DMS79 treated with DMSO at 0.1 percent for 48 hours (cell line): ENCODE measurements at places on chromosomes 1 and 21.

- DNase-seq, result no peak
Observed at GRCh38 chr1:27095576-27095975, 59.3 kb downstream of the SLC9A1 start.

DNA sequence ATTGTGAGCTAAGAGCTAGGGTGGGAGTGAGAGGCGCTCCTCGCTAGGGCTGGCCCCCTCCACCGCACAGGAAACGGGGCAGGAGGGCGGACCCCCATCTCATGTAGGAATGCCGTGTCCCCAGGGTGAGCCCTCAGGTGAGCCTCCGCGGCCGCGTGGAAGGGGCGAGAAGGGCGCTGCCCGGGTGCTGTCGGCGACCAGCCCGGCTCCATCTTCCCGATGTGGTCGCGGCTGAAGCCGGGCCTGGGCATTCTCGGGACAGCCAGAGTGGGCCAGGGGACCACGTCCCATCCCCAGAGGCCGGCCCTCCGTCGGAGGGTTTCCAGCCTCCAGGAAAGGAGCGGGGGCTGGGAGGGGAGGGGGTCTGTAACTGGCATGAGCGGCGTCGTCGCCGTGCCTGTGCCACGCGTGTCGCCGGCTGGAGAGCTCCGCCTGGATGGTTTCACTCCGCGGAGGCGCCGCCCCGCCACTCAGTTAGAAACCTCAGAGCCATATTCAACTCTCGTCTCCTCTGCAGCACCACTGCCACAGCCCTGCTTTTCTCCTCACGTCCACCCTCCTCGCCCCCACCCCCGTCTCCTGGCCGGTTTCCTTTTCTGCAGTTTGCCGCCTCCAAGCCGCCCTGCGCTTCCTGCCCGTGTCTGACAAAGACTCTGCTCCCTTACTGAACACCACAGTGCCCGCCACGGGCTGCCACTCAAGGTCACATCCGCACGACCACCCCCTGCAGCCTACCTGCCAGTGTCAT, at the start of gene TMEM269:
TSS of gene TMEM269 (plus strand) at position 46 of the 748 bp plus-strand sequence. CDS start 4,903 bp downstream, outside the sequence.
- no peak for DNase-seq

DNA sequence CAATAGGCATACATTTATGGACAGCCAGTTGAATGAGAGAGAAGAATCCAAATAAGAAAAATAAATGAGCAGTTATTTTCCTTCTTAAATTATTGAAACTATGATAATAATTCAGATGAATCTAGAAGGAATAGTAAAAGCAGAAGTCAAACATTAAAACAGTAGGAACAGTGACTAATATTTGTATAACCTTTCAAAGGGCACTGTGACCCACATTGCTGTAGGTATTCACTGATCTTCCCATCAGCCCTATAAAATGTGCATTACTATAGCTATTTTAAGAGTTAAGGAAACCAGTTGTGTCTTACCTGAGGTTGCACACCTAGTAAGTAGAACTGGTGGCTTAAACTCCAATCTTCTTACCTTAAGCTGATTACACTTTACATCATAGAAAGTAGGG, 102.8 kb upstream of the ARTN start:
- DNase-seq, result no peak

DNA sequence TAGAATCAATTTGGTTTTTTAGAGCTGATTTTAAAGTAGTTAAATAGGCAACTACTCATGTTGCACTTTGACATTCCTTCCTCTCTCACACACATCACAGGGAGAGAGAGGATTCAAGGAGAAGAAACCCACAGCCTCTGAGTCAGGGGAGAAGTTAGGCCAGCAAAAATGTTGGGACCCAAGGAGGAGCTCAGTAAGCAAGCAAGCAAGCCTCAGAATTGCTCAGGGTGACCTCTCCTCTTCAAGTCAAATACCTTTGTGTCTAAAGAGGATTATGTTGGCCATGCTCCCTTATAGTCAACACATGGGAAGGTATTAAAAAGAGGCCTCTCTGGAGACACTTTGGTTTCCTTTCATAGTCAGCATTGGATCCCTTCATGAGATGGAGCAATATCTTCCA, 80.5 kb upstream of the WARS2 start:
- DNase-seq, result no peak

GRCh38 chr1:81887421-81888144, 86.8 kb downstream of the ADGRL2 start:
- DNase-seq, result no peak

- DNase-seq, result no peak
Observed at GRCh38 chr1:11740258-11741192, 4.6 kb downstream of the AGTRAP start.

DNA sequence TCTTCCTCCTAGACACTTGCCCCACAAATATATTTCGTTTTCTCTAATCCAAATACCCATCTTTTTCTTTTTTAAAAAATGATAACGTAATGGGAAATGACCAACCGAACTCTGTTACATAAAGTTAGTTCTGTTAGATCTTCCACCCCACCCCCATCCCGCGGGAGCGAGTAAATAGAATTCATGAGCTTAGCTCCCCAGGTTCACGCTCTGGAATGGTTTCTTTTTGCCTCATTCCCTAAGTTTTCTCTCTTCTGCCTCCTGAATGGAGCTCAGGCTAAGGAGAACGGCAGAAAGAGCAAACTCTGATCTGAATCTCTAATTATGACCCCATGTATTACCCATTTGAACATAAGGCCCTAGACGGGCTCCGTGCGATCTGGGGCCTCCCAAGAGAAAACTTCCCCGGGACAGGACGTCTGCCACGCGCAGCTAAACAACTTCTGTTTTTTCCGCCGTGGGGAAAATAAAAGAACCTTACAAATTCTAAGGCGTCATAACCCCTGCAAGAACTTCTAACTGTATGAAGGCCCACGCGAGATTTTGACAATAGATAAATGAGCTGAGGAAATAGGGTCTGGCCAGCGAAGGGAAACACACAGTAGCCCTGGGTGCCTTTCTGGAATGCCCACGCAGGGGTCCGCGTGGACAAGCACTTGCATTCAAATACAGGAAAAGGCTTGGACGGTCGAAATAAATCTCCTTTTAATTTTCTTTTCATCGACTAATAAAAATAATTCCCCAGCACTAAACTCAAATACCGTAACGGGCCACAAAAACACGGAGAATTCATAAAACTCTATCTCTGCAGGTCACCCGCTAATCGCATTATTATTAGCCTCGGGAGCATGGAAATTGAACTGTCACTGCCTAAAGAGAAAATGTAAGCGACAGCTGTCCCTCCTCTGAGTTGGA, 2.2 kb downstream of the TBX15 start:
- no peak for DNase-seq

DNA sequence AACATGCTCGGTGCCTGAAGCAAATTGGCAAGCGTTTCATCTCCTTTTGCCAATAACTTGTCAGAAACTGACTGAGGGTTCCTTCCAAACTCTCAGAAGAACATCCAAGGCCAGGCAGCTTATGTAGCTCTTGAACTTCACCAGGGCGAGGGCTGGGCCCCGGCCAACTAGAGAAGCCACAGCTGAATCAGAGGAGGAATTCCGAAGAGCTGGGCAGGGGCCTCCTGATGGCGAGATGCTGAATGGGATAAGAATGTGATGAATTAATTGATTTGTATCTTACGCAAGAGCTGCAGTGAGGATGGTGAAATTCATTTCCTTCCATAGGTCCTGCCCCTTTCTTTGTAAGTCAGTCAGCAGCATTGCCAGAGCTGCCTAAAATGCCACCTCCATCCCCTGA, 345.8 kb downstream of the KIF26B start:
- DNase-seq, result peak; percentile 15

GRCh38 chr21:42616446-42616845, 37.0 kb upstream of the PDE9A start:
- DNase-seq, result no peak

DNA sequence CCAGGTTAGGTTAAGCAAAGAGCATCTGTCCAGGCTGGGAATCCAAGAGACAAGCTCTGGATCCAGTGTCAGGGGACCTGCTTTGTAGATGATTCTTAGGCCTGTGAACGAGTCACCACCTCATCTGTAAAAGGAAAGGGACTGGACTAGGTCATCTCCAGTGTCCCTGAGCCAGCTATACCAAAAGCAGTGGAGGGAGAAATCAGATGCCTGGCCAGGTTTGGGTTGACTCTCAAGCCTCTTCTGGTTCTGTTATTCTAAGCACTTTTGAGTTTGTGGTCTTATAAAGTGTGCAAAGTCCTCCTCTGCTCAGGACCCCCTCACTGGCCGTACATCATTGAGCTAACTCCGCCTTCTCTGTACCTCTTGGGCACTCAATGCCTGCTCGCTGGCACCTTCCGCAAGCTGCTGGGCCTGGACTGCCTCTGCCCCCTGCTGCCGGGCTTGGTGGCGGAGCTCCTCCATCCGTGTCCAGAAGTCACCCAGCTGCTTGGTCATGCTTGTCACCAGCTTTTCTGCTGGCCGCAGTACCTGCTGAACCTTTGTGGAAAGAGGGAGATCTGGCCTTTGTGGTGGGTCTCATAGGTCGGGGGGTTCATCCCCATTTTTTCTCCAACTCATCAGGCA, 33.6 kb downstream of the CAMK1G start:
- DNase-seq, result no peak

GRCh38 chr1:245645894-245646293, 491.1 kb downstream of the KIF26B start:
- no peak for DNase-seq

DNA sequence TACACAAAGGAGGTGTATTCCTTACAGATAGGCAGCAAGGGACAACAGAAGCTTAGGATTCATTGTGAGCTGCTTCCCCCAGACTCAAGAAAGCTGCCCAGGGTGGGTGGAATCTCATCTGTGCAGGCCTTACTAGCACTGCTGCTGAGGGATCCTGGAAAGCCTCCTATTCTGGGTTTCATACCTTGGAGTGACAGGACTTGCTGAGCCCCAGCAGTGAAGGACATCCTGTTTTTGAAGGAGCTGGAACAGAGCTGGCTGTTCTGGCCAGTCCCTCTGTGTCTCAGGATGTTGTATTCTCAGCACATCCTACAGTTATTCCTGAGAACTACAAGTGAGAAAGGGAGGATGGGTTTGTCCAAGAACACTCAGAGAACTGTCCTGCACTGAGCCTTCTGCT, 486.3 kb downstream of the PTPRU start:
- no peak for DNase-seq

DNA sequence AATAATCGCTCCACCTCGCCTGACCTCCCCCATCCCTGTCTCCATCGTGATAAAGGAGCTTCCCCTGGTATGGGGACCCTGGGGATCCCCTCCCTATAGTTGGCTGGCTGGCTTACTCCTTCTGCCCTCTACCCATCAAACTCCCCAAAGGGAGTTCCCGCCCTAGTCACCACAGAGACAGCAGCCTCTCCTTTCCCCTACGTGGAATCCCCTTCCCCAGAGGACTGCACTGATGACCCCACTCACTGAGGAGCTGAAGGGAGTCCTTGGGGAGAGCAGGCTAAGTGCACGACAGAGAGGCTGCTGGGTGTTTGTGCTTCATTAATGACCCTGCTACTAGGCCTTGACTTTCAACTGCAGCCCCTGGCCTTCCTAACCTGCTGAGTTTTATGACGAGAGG, 1.9 kb downstream of the CADM3 start:
- no peak for DNase-seq

- DNase-seq, result no peak
Observed at GRCh38 chr21:25734654-25734903, 125 bp downstream of the ATP5PF start.

DNA sequence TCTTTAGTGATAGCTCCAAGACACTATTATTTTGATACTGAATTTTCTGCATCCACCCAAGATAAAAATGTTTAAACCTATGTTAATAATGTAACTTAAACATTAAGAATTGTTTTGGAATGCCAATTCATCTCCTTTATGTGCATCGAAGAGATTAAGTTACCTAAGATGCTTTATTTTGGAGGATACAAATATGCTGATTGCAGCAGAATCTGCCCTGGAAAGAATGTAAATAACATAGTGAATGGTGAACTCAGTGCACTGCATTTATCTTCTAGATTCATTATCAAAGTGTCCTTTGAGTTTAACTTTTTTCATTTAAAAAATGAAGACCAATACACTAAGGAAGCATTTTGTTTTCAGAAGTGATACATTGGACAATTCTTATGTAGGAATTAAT, 757.2 kb downstream of the MRPL39 start:
- no peak for DNase-seq

- no peak for DNase-seq
Observed at GRCh38 chr1:78790174-78790573, 140.5 kb downstream of the IFI44 start.

GRCh38 chr1:94746635-94747525, 73.3 kb upstream of the SLC44A3 start:
- no peak for DNase-seq

GRCh38 chr1:25809929-25810328, 9.8 kb upstream of the MTFR1L start:
- DNase-seq, result no peak

GRCh38 chr1:179708434-179709195, 34.5 kb upstream of the FAM163A start:
- no peak for DNase-seq

DNA sequence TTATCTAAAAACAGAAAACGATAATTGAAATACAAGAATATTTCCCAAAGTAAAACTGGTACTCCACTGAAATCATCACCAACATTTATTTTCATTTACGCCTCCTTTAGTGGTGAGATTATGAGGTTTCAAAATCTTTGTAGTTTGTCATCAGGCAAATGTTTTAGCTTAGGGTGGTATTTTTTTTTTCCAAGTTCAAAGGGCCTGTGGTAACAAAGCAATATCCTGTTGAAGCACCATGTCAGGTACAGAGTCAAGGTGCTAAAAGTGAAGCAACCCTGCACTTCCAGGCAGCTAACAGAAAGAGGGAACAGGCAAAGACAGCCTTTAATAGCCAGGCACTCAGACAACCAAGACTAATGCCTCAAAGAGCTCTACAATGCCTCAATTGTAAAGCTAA, 89.2 kb downstream of the JAK1 start:
- no peak for DNase-seq

- DNase-seq, result no peak
Observed at GRCh38 chr1:43346636-43347035, 9.0 kb downstream of the MPL start.

DNA sequence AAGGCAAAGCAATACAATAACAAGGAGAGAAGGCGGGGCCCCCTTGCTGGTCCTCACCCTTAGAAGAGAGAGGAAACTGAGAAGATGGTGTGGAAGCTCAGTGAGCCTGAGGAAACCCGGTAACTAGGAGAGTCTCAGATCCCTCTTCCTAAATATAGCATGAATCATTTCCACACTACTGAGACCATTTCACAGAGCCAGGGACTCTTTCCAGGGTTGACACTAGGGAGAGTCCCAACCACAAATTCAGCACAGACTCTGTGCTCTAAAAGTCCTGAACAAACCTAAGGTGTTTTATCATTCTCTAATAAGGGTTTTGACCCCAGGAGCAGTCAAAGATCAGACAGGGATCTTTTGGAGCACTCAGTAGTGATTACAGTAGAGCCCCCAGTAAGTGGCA, 647.7 kb downstream of the KCNT2 start:
- no peak for DNase-seq

- no peak for DNase-seq
Observed at GRCh38 chr1:171017426-171017825, 73.3 kb upstream of the FMO3 start.

- peak; percentile 36 for DNase-seq
Observed at GRCh38 chr1:206556750-206557635, 49.7 kb downstream of the RASSF5 start.

- DNase-seq, result peak; percentile 10
Observed at GRCh38 chr1:163980394-163980793, 578.6 kb upstream of the PBX1 start.
